ENCODE measurements at places on chromosomes 7 and 10. TPM values are rescaled to one million over a fixed set of nuclear protein-coding genes. Genes with fewer than 3 reads are reported as not detected.

DNA sequence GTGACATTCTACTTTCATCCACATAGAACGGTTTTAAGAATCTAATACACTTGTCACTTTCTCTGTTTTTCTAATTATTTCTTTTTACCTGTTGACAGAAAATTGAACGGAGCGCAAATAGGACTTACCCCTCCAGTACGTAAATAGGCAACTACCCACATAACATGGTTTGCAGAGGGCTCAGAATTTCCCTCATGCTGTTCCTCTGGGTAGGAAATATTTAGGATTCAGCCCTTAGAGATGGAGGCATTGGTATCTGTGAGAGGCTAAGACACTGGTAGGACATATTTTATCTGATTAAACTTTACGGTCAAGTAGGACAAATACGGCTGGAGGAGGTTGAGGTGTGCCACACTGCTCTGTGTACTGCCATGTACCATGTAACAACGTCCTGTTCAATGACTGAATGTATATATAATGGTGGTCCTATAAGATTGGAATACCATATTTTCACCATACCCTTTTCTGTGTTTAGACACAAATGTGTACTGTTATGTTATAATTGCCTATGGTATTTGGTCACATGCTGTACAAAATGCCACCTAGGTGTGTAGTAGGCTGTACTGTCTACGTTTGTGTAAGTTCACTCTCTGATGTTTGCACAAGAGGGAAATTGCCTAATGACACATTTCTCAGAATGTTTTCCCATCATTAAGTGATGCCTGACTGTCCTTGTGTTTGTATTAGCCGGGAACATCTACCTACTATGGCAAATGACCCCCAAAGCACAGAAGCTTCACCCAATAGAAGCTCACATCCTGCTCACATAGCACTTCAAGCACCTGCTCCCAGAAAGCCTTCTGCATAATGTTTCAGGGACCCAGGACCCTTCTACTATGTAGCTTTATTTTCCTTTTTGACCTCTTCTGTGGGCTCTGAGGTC, 429.4 kb upstream of the AKR1E2 start:
- no peak overlapping the region for H3K27ac ChIP-seq
- no peak overlapping the region for H3K4me3 ChIP-seq
- no peaks in the 10 kb centered on the region for H3K27me3 ChIP-seq
- H3K4me1 ChIP-seq, result no peaks in the 10 kb centered on the region
- DNase-seq, result no peak

DNA sequence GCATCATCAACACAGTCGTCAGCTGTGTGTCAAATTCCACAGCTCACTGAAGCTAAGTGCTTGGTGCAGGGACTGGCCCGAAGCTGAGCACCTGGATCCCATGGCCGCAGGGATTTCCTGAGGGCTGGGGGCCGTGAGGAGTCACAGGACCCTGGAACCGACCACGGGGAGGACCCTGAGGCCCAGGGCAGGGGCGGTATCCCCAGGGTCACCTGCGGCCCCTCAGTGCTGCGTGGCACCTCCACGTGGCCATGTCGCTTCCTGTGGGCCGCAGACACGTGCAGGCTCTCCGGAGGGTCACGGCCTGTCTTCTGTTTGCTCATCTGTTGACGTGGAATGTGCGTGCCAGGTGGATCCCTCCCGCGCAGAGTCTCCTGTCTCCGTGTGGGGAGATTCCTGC, 53.4 kb downstream of the NKX6-2 start:
- no peaks in the 10 kb centered on the region for H3K27me3 ChIP-seq
- H3K27ac ChIP-seq, result no peak overlapping the region
- H3K4me3 ChIP-seq, result no peak overlapping the region
- DNase-seq, result no peak

- no peak overlapping the region for H3K27ac ChIP-seq
- H3K36me3 ChIP-seq, result no peaks in the 10 kb centered on the region
- H3K4me3 ChIP-seq, result no peak overlapping the region
- no peaks in the 10 kb centered on the region for H3K27me3 ChIP-seq
These were observed 38.5 kb upstream of the EBF3 start for GRCh38 chr10:130002606-130003005.

DNA sequence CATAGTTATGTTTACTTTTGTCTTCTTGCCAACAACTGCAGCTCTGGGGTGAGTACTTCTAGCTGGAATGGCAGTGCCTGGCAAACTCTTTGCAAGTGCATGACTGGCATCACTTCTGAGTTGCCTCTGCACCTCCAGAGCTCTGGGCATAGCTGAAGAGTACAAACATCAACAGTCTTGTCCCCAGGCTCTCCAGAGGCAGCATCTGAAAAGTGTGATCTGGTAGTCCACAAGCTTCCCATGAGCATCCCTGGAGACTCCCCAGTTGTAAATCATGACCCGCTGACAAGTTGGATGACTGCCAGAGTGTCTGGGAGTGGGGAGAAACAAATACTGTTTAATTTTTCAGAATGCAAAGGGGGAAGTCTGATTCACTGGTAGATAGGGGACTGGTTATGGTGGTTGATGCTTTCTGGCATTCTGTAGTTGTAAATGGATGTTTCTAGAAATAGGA, 138.9 kb upstream of the CDK13 start:
- no peaks in the 10 kb centered on the region for H3K36me3 ChIP-seq
- DNase-seq, result peak; percentile 74
- H3K27ac ChIP-seq, result no peak overlapping the region
- no peak overlapping the region for H3K4me3 ChIP-seq
- H3K4me1 ChIP-seq, result no peaks in the 10 kb centered on the region
- no peaks in the 10 kb centered on the region for H3K27me3 ChIP-seq

GRCh38 chr7:157301610-157302120, 35.1 kb upstream of the DNAJB6 start:
- no peak overlapping the region for H3K4me3 ChIP-seq
- no peaks in the 10 kb centered on the region for H3K36me3 ChIP-seq
- H3K27me3 ChIP-seq, result peaks cover 22% of the 10 kb centered on the region
- DNase-seq, result no peak
- no peaks in the 10 kb centered on the region for H3K4me1 ChIP-seq
- no peak overlapping the region for H3K27ac ChIP-seq

GRCh38 chr7:103636153-103636552, 190.1 kb upstream of the SLC26A5 start:
- H3K27ac ChIP-seq, result no peak overlapping the region
- no peaks in the 10 kb centered on the region for H3K4me1 ChIP-seq
- H3K36me3 ChIP-seq, result no peaks in the 10 kb centered on the region
- DNase-seq, result no peak
- no peak overlapping the region for H3K4me3 ChIP-seq

- H3K27me3 ChIP-seq, result no peaks in the 10 kb centered on the region
- no peak for DNase-seq
- no peak overlapping the region for H3K27ac ChIP-seq
- H3K4me1 ChIP-seq, result no peaks in the 10 kb centered on the region
- peaks cover 13% of the 10 kb centered on the region for H3K36me3 ChIP-seq
These were observed 9.7 kb downstream of the MIOS start for GRCh38 chr7:7576344-7576743.

The SYT15B gene
- total RNA-seq, result 4.2 TPM

The SAP25 gene
- 0.83 TPM for total RNA-seq

Data from esophagus muscularis mucosa (tissue), 4 donors.